HS-5 (cell line): ENCODE measurements at places on chromosomes 4 and X.

GRCh38 chr4:37948542-37948941 lies 11.7 kb upstream of the PTTG2 start:
- DNase-seq, result no peak

GRCh38 chr4:82780170-82780751 lies 18.3 kb downstream of the SCD5 start:
- DNase-seq, result no peak

GRCh38 chr4:1622956-1623355 lies 61.2 kb downstream of the FAM53A start:
- DNase-seq, result no peak

- DNase-seq, result no peak
These were observed 109.8 kb downstream of the LUZP4 start for GRCh38 chrX:115399306-115399705.

DNA sequence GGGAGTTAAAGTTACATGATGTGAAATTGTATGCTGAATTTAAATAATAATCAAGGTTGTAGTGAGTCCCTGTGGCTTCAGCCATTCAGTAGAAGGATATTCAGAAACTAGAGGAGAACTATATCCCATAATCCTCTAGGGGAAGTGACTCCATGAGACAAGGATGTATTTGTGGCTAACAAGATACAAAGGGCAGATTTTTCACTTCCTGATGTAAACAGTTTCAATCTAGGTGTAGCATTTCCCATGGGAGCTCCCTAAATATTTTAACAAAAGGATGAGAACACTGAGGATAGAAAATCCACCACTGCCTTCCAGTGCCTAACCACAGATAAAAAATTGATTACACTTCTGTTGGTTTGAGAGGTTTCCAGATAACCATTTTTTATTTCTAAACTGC lies 435.4 kb upstream of the TENM3 start:
- no peak for DNase-seq

- no peak for DNase-seq
These were observed 33.9 kb downstream of the PAGE1 start for GRCh38 chrX:49661881-49662280.

GRCh38 chr4:150960818-150961217 lies 54.3 kb downstream of the LRBA start:
- no peak for DNase-seq

GRCh38 chr4:53841711-53842110 lies 222.7 kb downstream of the CHIC2 start:
- DNase-seq, result no peak

- no peak for DNase-seq
These were observed 403 bp upstream of the LGI2 start for GRCh38 chr4:25031077-25031621.

- no peak for DNase-seq
These were observed 146.6 kb upstream of the PBDC1 start for GRCh38 chrX:76026292-76026691.

- DNase-seq, result peak; percentile 56
These were observed 91.2 kb upstream of the C1QTNF7 start for GRCh38 chr4:15336410-15337167.

DNA sequence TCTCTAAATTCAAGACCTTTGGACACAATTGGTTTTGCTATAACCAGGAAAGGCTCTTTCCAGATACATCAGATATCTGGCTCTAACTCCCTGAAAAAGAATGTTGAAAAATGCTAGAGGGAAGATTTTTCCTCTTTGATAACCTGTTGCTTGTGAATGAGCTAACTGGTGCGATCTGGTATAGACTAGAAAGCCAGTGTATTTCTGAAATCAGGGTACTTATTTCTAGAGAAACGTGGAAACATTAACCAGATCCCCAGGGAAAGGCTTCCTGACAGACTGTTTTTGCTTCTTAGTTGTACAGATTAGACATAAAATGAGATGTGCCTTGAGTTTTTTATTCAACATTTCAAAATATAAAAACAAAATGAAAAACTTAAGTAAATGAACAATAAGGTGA lies 107.7 kb downstream of the NPNT start:
- DNase-seq, result no peak

DNA sequence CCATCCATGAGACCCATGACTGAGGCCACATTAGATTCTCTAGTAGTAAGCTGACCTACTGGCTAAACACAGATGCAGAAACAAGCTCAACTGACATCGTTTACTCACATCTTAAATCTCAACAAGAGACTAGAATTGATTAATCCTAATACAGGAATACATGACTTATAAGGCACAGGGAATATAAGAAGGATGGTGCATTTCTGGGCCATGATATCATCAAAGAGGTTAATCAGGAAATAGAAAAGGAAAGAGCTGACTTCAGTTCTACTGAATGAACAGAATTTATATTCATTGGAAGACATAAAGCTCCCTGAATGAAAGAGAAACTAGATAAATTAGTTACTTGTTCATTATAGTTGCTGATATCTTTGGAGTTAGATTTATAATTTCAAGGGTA lies 1406.5 kb downstream of the STIM2 start:
- no peak for DNase-seq

GRCh38 chr4:177960566-177960965 lies 518.3 kb upstream of the AGA start:
- DNase-seq, result no peak

DNA sequence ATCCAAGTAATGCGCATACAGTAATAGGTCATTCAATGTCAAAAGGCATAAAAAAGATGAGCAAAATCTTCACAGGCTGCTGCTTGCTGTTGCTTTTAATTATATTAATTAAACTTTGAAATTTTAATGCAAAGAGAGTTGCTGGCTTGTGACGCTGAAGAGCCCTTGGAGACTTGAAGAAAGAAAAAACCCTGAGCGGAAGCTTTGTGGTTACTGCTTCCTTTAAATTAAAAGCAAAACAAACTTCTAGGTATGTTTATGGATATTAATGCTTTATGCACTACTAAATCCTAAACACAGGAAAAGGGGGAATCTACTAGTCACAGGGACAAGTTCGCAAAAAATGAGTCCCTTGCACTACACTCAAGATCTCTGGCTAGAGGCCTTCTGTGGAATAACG lies 166.7 kb downstream of the ANTXR2 start:
- no peak for DNase-seq

GRCh38 chr4:101322743-101323142 lies 24.6 kb downstream of the PPP3CA start:
- DNase-seq, result no peak

GRCh38 chr4:26048378-26048882 lies 134.4 kb downstream of the SMIM20 start:
- peak; percentile 76 for DNase-seq

DNA sequence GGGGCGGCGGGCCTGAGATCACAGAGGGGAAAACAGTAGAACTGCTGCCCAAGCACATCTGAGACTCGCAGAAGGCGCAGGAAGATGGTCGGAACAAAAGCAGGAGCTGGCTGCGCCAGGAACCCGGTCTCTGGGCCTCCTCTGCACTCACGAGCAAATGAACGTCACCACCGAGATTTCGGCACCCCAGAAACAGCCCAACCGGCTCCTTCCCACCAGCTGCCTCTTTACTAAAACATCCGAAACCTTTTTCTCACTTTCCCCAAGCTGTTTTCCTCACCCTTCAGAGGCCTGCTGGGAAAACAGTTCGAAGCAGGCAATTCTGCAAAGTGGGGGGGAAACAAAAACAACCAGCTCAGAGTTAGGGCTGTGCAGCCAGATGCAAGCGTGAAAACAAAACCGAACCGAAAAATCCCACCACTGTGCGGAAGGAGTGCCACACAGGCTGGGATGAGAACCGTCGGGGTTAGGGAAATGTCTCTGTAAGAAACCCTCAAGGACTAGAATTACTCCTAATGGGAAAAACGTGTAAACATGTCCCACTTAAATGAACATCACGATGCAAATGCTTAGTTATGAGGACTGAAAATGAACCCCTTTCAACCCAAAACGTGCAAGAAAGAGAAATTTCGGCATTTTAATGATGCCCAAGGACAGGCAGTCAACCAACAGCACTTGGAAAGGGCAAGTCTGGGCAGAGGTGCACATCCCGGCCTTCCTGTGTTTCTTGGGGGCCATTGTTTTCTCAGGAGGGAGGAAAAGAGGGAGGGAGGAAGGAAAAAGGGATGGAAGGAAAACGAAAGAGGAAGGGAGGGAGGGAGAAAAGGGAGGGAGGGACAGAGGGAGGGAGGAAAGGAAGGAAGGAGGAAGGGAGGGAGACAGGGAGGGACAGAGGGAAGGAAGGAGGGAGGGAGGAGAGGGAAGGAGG lies 15.8 kb downstream of the DHRSX start:
- no peak for DNase-seq

DNA sequence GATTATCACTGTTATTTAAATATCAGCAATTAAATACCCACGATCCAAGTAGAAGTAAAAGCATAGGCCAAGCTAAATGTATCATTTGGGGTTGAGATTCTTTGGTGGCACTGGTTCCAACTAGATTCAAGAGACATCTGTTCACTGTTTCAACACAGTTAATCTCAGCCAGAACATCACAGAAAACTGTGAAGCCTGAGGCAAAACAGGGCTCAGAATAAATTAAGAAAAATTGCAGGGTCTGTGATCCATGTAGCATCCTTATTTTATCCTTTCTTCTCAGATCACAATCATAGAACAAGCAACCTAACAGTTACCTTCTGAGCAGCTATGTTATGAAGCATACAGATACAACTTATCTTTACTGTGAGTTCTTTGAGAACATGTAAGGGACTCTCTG lies 23.7 kb downstream of the YTHDC1 start:
- DNase-seq, result no peak

DNA sequence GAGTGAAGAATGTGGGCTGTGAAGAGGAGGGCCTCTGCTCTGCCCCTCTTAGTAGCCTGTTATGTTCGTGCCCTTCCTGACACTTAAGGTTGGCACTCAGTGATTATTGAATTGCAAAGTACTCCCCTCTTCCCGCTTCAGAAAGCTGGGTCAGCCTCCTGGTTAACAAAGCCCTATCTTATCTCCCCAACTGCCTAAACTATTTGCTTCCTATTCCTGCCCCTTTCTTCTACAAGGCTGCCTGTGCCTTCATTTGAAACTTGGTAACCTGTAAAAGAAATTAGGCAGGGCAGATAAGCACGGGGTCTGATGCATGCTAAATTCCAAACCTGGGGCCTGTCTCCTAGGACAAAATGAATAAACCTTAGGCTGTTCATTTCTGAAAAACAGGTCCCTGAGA lies 23.1 kb upstream of the TMEM150C start:
- DNase-seq, result no peak

DNA sequence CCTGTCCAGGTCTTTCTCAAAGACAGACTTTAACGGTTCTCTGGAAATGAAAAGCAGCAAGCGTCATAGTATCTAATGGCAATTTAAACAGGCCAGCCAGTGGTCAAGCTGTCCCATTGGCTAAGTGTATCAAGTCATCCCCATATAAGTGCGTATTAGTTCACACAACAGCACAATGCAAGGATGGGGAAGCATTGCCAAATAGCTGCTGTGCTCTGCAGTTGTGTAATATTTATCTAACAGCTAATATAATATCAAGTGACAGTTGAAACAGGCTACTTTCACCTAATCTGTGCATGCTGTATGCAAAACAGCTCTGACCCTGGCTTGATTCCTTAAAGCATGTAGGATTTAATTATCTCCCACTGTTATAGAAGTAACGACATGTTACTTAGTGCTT lies 134.8 kb upstream of the PPARGC1A start:
- no peak for DNase-seq

DNA sequence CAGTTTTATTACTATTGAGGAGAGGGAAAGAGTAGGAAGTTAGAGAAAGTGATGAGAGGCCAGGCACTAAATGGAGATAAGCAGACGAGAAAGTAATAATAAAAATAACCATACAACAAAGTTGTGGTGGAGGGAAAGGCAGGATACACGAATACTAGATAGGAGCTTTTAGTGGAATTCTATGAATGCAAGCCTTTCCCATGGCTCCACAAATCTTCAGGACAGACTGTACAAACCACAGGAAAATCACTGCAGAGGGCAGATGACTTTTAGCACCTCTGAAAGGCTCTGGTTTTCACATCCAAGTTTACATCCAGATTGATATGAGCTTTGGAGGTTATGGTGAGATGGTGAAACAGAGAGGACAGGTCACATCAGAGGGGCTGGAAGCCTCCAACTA lies 41.5 kb downstream of the TNIP3 start:
- no peak for DNase-seq

DNA sequence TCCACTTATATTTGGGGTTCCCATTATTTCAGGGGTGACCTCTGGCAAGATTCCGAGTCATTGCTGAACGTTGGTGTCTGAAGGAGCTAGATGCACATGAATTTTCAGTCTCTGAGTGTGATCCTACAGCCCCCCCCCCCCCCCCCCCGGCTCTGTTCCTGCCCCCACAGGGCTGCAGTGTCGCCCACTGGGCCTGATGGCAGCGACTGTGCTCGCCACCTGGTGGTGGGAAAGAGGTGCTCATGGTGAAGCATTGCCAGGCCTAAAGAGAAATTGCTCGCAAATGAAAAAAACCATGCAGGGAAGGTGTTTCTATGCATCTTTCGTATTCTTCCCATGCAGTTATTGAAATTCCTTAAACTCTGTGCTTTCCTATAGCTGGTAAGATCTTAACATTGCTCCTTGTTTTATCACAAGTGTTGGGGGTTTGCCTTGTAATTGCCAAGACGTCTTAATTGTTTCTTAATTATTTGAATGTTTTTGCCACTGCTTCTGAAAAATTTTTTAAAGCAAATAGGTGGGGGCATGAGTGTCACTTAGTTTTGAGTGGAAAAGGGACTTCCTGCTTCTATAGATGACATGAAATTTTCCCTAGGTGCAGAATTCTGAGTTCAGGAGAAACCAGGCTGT lies 63.2 kb downstream of the CLDN22 start:
- no peak for DNase-seq

- no peak for DNase-seq
These were observed 1181.1 kb upstream of the PCDH7 start for GRCh38 chr4:29538889-29539646.

DNA sequence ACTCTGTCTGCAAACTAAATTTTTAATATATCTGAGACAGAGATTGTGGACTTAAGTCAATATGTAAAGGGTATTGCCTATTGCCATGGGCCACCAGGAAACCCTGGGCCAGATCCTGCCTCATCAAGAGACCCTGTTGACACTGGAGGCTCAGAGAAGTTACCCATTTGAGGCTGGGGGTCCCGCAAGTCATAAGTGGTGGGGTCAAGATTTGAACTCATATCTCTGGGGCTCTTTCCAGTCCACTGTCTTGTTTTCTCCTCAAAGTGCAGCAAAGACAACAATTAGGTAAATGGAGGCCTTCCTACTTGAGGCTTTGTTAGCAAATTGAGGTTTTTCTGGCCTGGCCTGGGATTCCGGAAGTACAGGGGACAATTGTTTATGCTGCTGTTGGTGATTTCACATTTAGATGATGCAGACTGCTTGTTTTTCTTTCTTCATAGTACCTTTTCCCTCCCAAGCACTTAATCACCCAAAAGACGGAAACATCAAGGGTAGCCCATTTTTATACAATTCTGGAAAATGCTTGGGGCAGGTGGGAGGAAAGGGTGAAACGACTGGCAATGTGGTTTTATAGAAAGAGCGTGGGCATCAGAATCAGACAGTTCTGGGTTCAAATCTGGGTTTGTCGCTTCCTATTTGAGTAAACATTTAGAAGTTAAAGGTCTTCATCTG lies 160.0 kb downstream of the SMIM20 start:
- no peak for DNase-seq
